ENCODE measurements at places on chromosomes 16 and 17. TPM values are rescaled to one million over a fixed set of nuclear protein-coding genes. Genes with fewer than 3 reads are reported as not detected.

CHD9NB gene
- total RNA-seq: 0.55 TPM

KRTAP1-3 gene
- not detected for total RNA-seq

HS3ST4 gene
- total RNA-seq: not detected

ZNF597 gene
- 1.7 TPM for total RNA-seq

RAB34 gene
- total RNA-seq: 186 TPM

TBC1D3K gene
- not detected for total RNA-seq

SF3B3 gene
- 60.9 TPM for total RNA-seq

MT1H gene
- not detected for total RNA-seq

WIPI1 gene
- total RNA-seq: 20.5 TPM

All from sigmoid colon (tissue), 7 donors.